ENCODE measurements at places on chromosomes 13 and 19.

GRCh38 chr13:110628952-110629701 lies 13.8 kb downstream of the NAXD start:
- no peak for DNase-seq

GRCh38 chr13:73960474-73960873 lies 173.7 kb downstream of the KLF12 start:
- no peak for DNase-seq

GRCh38 chr13:47121092-47121763 lies 224.4 kb upstream of the HTR2A start:
- no peak for DNase-seq

DNA sequence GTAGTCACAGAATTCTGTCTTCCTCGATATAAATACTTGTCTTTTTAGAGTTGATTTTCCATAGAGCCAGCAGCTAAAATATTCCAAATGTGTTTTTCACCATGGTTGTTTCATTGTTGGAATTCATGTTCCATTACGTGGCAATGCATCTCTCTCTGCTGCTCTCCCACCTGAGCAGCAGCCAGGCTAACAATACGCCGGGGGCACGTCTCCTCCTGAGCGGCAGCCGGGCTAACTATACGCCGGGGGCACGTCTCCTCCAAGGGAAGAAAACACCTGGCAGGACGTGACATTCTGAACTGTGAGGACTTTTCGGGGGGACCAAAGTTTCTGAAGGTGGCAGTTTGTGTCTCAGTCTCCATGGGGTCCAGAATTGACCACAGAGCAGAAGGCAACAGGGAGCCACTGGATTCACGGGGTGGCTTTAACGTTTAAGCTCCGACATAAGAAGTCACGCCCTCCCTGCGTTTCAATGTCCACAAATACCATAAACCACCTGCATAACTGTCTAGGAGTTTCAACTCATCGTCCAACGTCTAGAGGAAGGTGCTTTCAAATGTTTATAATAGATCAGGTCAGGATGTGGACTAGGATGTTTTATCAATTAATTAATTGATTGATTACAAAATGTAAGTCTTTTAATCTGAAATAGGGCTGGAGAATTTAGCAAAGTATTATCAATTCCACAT lies 15.1 kb downstream of the PLPP2 start:
- DNase-seq = no peak

DNA sequence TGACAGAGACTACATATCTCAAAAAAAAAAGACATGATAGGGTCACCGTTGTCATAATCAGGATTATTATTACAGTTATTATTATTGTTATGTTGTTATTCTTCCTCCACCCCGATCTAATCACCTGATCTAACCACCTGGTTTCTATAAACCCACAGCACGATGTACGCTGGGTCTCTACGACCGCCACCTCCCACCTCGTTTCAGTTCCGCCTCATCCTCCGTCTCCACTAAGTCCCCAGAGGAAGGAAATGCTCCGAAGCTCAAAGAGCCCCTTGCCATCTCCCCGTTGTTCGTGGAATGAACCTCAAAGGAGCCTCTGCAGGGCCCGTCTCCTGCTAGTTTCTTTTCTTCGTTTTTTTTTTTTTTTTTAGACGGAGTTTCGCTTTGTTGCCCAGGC lies 15.9 kb upstream of the MEIS3 start:
- no peak for DNase-seq

DNA sequence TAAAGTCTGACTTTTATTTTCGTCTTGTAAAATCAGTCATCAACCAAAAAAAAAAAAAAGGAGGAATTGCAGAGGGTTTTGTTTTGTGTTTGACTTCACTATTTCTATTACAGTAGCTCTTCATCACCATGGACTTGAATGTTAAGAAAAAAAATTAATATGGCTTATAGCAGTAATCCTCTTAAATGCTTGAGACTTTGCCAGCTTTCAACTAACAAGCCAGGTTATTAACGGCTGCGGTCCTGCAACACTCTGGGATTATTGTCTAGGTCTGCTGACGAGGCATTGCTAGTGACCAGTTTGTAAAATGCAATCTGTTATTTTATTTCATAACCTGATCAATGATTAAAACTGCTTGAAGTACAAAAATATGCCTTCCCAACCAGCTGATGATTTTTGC lies 647.2 kb upstream of the KLHL1 start:
- DNase-seq = no peak

DNA sequence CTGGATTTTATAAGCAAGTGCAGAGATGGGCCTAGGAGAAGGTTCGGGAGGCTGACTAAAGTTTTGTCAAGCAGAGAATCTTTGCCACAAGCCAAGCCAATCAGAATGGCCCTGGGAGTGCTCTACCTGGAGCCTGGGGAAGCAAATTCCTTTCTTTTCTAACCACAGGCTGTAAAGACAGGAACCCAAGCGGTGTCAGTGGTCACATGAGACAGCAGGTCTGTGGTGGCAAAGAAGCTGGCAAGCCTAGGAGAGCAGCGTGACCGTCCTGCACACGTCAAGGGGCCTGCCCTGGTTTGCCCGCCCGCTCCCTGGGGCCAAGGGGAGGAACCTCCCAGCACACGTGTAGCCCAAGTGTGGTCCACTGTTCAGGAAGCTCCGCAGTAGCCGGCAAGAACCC lies 90.8 kb downstream of the IPO5 start:
- no peak for DNase-seq
